8988T (cell line): ENCODE measurements at places on chromosomes 3 and 15.
A peak's percentile ranks its signal among the peaks of the same experiment; 100 is the strongest.

DNA sequence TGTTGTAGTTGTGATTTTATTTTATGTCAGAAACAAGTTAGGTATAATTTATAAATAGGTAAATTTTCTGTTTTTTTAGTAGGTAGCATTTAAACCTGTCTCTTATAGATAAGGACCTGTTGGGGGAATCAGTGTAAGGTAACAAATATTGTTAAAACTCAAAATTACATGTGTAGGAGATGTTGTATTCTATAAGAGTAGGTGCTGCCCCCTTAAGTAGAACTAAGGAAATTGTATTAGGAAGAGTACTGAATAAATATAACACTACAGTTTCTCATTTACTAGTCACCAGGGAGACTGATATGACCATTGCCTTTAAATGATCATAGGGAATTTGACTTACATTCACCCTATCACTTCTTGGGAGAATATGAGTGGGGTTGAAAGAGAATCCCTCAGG, 31.2 kb downstream of the SLC25A36 start:
- no peak for DNase-seq

- DNase-seq, result no peak
Observed at GRCh38 chr3:73933585-73933984, 308.8 kb upstream of the PDZRN3 start.

- peak; percentile 56 for DNase-seq
Observed at GRCh38 chr15:74302821-74303359, 64.6 kb downstream of the CYP11A1 start.

DNA sequence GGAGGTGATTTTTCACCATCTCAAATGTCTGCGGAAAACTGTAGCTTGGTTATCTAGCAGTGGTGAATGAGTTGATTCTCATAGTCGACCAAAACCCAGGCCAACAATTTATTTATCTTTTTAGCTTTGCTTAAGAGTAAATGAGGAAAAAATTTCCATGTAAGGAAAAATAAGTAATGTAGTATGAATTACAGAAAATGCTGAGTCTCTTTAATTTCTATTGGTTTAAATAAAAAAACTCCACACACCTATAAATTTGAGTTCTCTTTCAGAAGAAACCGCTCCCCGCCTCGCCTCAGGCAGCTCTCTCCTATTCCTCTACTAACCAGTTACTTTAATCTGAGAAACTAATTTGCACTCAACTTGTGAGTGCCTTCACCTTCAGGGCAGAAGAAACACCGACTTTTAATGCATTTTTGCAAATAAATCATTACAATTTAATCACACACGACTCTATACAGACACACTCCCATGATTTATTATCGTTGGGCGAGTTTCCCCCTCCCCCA, 540 bp upstream of the RSRC1 start:
- no peak for DNase-seq

GRCh38 chr3:24810881-24811280, 316.2 kb upstream of the THRB start:
- DNase-seq, result no peak

- no peak for DNase-seq
Observed at GRCh38 chr3:112127522-112128494, 5.2 kb downstream of the GCSAM start.

DNA sequence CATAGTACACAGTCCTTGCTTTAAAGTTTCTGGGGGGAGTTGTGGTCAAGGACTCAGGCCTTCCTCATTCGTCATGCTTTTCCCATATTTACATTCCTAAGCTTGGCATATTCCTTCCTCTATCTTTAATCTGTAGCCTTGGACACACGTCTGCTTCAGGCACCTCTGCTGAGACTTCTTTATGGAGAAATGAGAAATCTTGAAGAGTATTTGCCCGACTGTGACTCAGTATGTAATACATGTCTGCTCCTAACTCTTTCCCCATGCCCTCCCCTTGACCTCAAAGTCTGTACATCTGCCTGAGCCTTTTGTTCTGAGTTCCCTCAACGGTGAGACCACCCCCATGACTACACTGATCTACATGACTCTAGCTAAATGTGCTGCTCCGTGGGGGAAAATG, 246.1 kb downstream of the SI start:
- no peak for DNase-seq

DNA sequence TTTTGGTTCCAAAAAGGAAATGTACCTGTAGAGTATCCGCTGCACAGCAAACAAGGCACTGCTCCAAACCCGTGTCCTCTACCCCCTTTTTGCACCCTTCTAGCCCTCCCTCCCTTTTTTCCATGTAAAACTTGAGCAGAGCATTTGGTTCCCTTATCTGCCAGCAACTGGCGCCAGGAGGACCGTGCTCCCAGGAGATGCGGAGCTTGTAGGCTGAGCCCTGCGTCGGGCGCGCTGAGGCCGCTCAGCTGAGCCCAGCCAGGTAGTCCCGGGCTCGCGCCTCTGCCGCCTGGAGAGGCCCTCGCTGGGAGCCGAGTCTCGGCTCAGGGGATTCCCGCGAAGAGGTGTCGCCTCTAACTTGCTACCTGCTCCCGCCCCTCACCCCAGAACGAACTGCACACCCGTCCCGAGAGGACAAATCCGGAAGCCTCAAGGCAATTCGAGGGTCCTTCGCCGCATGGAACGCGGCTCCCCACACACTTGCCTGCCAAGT, 575 bp downstream of the TRPM7 start:
- no peak for DNase-seq

DNA sequence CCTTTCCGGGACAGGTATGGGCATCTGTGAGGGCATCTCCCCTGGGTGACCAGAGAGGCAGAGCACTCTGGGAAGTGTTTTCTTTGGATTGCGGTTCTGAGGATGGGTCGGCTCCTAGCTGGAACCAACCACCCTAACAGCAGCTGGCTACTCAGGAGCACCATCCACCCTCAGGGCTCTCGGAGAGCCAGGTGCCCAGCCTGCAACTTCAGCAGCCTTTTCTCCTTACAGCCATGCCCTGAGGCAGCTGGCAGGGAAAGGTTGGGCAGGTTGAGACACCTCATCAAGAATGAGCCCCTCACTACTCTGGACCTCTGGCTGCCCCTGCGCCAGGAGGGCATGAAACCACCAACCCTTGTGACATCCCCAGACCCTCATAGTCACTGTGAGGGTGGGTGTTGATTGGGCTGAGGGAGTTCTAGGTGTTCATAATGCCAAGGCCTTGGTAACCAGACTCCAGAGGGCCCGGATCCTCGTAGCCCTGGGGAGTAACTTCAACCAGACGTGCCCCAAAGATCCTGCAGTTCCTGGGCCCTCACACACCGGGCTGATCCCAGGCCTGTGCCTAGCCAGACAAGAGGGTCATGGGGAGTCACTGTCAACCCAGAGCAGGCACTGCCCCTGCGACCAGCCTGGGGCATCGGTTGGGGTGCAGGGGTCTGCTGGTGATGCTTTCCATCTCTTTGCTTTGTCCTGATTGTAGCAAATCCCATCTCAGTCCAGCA, 114.4 kb upstream of the ABHD17C start:
- no peak for DNase-seq

DNA sequence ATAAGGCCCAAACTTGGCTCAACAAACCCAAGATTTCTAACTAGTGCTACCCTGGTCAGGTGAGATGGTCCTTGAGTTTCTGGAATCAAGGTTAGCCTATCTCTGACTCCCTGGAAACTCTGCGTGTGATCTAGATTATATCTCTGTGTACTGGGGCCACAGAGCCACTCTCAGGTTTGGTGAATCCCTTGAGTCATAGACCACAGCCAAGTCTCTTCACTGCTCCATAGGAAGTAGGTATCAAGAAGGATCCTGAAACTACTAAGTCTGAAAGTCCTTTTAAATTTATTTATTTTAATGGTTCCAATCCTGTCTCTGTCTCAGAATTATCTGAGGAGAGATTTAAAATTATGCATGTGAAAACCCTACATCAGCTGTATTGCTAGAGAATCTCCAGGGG, 99.1 kb downstream of the TUSC7 start:
- no peak for DNase-seq

GRCh38 chr3:126212620-126213378, 32.4 kb upstream of the ALDH1L1 start:
- no peak for DNase-seq

DNA sequence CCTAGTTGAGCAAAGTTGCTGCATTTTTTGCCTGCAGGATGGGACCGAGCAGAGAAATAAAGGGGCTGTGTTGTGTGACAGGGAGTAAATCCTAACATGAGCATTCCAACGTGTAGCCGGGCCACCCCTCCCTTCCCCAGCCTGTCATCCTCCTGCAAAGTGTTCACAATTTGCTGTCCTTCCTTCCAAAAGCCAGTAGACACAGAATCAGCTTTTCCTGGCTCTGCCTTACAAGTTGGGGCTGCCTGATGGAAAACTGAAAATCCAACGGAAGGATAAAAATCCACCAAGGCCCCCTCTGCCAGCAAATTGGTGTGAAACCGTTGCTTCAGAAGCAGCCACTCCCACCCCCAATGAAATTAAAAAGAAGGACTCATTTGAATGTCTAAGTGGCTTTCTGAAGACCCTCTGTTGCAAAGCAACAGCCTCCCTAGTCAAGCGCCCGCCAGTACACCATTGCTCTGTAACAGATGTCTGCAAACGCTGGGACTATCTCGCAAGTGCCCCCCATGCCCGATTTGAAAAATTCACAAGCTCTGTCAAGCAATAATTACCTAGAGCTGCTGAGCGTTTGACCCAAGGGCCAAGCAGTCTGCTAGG, 665 bp downstream of the FRMD4B start:
- no peak for DNase-seq

GRCh38 chr3:79148786-79149185, 619.0 kb downstream of the ROBO1 start:
- no peak for DNase-seq

- no peak for DNase-seq
Observed at GRCh38 chr3:81886081-81886480, 124.6 kb upstream of the GBE1 start.

DNA sequence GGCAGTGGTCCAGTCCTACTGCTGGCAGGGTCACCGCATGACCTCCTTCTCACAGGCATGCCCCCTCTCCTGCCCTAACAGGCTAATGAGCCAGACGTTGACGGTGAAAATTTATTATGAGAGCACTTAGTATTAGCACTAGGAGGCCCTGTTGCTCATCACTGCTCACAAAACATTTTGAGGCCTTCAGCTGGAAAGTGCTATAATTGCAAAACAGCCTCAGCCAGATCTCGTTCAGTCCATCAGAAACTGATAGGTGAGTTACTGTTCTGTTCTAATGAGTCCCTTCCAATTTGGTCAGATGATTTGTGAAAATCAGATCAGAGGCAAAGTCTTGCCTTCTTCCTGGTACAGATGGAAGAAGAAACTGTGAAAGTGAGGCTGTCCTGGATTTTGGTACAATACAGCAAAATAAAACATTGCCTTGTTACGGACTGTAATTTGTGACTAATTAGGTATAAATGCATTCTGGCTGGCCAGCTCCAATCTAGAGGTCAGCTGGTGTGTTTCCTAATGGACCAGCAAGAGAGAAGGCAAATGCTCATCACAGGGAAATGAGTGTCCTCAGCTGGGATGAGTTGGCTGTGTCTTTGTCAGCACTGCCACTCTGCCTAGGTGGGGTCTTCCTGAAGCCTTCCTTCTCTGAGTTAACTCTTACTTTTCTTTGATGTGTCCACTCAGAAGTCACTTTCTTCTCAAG, 316.8 kb downstream of the CHST2 start:
- no peak for DNase-seq

- no peak for DNase-seq
Observed at GRCh38 chr3:182523836-182524235, 269.5 kb upstream of the ATP11B start.

DNA sequence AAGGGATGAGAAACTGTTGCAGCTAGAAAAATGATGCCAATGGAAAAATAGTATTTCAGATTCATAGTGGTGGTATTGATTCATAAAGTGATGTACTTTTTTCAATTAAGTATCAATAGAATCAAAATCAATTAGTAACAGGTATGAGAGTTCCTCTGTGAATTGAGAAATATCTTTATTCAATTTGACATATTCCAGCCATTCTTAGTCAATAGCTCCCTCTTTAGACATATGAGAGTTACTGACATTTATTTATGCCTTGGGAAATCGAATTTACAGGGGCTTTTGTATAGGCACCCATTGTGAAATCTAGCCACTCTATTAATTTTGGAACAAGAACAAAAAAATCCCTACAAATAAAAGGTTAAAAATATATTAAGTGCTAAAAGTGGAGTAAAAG, 386.9 kb upstream of the CNTN3 start:
- DNase-seq, result no peak

DNA sequence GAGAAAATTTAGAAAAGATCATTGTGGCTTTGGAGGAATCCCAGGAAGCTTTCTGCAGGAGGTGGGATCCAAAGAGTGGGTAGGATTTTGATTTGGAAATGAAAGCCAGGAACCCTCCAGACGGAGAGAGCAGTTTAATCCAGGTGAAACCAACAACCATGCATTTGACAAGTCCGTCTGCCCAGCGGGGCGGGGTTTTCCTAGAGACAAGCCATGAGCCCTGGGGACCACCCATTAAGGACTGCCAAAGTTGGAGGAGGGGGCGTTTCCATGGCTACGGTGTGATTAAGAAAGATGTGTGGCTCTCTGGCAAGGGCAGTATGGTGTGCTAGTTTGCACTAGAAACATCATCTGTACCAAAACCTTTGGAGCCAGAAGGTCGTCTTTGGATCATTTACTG, 53.4 kb downstream of the SRGAP3 start:
- no peak for DNase-seq

GRCh38 chr15:73660455-73660854, 23.7 kb upstream of the CD276 start:
- DNase-seq, result no peak

DNA sequence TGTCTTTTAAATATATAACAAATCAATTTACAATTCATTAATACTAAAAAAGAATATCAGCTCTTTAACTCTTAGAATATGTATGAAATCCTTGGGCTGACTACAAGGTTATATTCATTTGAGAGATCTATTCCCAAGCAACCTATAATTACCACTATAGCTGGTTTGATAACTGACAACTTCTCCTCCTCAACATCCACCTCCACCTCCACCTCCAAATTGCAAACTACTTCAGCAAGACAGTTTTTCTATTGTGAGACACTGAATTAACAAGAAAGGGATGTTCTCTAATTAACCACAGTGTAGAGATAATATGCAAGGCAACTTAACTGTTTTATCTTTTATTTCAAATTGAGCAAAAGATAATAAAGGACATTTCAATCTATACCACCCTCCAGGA, 284.8 kb upstream of the ARL6 start:
- DNase-seq, result no peak

DNA sequence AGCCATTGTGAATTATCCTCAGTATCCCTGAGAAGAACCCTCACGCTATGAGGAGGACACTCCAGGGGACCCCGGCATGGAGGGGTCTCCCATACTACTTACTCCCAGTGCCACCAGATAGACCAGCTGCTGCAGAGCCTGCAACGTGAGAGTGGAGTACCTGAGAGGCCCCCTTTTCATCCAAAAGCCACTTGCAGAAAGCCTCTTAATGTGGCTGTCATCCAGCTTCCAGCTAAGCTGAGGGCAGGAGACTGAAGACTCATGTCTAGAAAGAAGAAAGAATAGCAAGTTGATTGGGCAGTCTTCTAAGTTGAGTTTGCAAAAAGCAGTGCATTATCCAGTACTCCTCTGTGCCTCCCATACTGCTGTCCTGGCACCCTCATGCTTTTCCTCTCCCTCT, 27.3 kb upstream of the MNS1 start:
- no peak for DNase-seq

GRCh38 chr3:175149675-175150074, 290.5 kb downstream of the NAALADL2 start:
- DNase-seq, result no peak

GRCh38 chr15:94395640-94396039, 164.3 kb downstream of the MCTP2 start:
- no peak for DNase-seq
